ENCODE measurements at places on chromosomes 16 and 17.

DNA sequence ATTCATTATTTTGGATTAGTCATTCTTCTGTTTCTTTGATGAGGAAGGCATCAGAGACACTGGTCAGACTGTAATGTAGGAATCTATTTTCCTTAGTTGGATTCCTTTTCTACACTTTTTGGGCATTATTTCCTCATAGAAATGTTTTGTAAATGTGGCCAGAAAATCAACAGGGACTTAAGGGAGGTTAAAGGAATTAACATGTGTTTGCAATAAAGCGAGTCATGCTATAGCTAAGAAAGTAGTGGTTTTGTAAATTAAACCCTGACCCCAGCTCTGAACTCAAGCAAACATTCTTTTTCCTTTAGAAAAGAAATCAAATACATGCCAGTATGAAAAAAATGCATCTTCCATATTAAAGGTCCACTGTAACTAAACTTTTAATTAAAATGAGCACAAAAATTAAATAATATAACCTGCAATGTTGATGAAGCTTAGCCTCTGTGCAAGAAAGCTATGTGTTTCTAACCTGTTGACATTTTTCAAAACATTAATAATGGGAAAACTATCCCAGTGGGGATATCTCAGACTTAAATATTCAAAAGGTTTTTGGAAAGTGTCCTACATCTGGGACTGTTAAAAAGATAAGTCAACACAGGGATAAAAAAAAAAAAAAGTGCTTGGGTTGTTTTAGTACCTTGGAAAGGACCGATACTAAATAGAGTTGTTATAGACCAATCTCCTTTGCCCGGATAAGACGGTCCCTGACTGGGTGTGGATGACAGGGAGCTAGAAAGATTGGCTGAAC, 428.0 kb downstream of the CA10 start:
- no peak for ATAC-seq

- ATAC-seq, result no peak
Measured at GRCh38 chr17:17414341-17414805, 62.4 kb upstream of the MED9 start.

GRCh38 chr16:31177136-31177535, 2.8 kb upstream of the FUS start:
- peak; percentile 3 for ATAC-seq

GRCh38 chr17:66355510-66355909, 53.1 kb downstream of the PRKCA start:
- ATAC-seq, result no peak

DNA sequence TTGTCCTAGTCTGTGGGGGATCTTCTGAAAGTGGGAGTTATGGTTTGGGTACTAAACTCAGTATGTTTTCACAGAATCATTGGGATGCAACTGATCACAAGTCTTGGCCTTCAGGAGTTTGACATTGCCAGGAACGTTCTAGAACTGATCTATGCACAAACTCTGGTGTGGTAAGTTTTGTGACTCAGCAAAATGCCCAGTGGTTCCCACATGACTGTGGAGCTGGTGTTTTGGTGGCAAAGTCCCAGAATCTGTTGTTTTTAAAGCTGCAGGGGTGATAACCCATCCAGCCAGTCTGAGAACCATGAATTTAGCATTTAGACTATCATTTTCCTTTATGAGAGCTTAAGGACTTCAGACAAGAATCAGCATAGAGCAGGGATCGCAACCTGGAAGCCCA, 40.6 kb downstream of the GDE1 start:
- no peak for ATAC-seq

GRCh38 chr16:79653373-79653891, 52.9 kb upstream of the MAF start:
- ATAC-seq, result no peak

DNA sequence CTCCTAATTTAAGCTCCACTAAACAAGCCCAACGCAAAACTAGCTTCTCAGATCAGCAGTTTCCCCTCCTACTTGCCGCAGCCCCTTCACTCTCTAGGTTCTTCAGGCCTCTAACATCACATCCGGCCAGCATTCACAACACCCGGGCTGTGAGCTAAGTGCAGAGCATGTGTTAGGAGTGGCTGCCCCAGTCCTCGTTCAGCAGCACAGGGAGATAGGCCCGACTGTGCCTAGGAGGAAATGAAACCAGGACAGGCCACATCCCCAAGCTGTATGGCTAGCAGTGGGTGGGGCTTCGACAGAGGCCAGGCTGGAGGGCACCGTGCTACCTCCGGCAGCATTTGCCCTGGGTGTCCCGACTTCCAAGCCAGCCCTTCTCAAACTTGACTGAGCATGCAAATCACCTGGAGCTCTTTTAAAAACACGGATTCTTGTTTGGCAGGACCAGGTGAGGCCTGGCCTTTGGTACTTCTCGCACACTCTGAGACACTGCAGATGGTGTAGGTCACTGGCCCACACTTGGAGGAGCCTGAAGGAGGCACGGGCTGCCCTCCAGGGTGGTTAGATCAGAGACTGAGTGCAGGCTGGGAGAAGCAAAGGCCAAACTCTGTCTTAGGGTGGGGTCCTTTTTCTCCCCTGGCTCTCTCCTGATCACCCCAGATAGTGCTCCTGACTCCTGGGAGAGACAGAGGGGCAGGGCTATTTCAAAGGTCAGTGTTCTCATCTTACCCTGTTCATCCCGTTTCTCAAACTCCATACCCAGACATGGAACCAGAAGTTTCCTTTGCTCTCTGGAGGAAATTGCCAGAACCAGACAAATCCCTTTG, 202.0 kb downstream of the C16orf78 start:
- no peak for ATAC-seq

DNA sequence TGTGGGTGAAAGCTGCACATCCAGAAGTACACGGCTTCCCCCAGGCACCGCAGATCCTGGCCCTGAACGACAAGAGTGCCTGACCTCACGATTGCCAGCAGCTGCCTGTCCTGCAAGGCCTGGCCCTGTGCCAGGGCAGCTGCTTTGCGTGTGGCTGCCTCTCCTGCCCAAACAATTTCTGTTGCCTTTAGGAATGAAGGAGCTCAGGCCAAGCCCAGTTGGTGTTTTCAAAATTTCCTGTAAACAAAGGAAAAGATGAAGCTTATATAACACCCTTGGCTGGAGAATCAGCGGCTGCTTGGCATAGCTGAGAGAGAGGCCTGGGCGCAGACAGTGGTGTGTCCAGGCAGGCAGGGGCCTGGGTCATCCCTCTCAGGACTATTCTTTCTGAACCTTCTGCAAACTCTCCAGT, 11.7 kb upstream of the SLC47A2 start:
- no peak for ATAC-seq

GRCh38 chr17:2459917-2460271, 51.8 kb downstream of the METTL16 start:
- peak; percentile 58 for ATAC-seq

DNA sequence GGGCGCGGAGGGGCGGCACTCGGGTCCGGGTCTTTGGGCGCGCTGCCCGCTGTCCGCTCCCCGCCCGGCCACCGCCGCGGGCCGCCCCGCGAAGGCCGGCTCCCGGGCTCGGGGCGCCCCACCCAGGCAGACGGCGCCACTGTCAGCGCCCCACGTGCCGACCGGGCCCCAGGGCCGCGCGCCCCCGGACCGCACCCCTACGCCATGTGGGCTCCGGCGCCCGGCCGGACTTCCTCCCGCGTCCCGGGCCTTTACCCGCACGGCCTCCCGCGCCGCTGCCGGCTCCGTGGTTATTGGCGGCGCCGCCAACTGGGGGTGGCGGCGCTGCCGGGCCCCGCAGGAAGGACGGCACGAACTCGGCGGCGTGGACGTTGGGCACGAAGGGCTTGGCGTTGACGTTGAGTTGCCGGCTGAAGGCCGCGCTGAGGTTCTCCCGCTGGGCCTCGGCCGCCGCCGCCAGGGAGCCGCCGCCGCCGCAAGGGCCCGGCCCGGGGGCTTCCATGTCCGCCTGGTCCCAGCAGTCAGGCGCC, 577 bp downstream of the GSPT1 start:
- peak; percentile 1 for ATAC-seq

DNA sequence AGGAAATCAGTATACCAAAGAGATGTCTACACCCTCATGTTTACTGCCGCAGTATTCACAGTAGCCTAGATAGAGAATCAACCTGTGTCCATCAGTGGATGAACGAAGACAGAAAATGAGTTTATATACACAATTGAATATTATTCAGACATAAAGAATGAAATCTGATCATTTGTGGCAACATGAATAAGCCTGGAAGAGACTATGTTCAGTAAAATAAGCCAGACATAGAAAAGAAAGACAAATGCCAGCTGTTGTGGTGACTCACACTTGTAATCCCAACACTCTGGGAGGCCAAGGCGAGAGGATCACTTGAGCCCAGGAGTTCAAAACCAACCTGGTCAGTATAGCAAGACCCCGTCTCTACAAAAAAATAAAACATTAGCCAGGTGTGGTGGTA, 16.1 kb downstream of the NUDT16L1 start:
- ATAC-seq, result no peak

DNA sequence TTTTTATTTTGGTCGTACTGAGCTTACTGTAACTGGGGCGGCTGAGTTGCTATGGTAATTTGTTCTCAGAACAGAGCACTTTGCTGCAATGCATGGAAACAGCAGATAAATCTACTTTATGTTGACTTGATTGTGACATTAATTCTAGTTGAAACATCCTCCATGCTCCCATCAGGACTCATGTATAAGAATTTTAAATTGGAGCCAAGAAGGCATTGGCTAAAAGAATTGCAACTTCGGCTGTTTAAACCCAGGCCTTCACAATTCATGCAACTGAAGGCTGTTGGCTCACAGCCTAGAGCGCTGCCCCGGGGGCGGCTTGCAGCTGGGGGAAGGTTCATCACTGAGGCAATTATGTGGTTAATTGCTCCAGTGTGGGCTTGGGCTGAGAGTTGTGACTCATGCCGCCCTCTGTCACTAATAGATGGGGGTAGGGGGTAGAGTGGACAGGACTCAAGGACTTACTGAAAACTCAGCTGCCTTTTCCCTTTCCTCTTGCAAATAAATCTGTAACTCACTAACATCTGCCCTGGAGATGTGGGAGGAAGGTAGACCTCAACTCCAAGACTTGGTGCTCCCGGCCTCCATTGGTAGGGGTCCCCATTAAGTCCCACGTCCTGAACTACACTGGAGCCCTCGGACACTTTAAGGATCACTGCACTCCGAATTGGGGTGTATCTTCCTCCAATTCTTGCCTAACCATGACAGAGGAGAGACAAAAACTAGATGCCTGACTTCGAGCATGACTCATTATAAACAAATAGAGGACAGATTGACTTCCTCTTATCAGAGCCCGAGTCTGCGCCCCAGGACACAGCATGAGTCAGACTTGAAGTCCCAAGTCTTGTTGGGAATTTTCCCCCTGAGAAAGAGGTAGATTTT, 37.5 kb downstream of the ERCC4 start:
- ATAC-seq, result peak; percentile 62

- ATAC-seq, result no peak
Measured at GRCh38 chr17:81470944-81471817, 41.4 kb downstream of the ACTG1 start.

GRCh38 chr16:57976331-57976796, 5.4 kb upstream of the CNGB1 start:
- no peak for ATAC-seq

DNA sequence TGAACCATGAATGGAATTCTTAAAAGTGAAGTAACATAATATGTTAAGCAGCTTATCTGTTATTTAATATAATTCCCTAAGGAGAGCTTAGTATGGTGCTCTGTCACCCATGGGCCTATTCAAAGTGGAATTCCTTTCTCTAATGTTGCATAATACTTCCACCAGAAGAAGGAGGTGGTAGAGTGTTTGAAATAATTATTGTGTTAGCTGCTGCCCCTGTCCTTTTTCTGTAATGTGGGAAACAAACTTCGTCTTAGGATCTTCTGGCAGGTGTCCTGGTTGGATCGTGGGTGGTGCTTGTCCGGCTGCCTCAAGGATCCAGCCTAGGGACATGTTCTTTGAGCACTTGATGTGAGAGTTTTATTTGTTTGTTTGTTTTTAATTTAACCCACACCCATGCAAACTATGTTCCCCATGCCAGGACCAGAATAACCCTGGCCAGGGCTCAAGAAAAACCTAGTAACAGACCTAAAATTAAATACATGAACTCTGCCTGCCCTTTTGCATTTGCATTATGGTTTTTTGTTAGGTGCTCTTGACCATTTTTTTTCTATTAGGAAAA, 46.1 kb downstream of the ZNRF1 start:
- no peak for ATAC-seq

- no peak for ATAC-seq
Measured at GRCh38 chr16:85830821-85831220, 31.3 kb downstream of the COX4I1 start.
